ENCODE measurements at places on chromosomes 16 and 17.

DNA sequence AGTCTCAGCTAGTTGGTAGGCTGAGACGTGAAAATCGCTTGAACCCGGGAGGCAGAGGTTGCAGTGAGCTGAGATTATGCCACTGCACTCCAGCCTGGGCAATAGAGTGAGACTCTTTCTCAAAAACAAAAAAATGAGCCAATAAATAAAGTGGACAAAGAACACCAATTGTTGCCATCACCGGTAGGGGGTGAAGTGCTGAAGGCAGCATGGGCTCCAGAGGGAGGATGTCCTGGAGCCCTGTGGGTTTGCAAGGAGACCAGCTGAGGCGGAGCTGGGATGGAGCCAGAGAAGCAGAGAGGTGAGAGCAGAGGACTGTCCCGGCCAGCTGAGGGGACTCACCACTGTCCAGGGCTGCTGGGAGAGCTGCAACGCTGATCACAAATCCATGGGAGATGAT, 13.8 kb downstream of the CHST6 start:
- no peak for DNase-seq

GRCh38 chr17:65559461-65559803, 2.0 kb downstream of the AXIN2 start:
- DNase-seq: no peak

DNA sequence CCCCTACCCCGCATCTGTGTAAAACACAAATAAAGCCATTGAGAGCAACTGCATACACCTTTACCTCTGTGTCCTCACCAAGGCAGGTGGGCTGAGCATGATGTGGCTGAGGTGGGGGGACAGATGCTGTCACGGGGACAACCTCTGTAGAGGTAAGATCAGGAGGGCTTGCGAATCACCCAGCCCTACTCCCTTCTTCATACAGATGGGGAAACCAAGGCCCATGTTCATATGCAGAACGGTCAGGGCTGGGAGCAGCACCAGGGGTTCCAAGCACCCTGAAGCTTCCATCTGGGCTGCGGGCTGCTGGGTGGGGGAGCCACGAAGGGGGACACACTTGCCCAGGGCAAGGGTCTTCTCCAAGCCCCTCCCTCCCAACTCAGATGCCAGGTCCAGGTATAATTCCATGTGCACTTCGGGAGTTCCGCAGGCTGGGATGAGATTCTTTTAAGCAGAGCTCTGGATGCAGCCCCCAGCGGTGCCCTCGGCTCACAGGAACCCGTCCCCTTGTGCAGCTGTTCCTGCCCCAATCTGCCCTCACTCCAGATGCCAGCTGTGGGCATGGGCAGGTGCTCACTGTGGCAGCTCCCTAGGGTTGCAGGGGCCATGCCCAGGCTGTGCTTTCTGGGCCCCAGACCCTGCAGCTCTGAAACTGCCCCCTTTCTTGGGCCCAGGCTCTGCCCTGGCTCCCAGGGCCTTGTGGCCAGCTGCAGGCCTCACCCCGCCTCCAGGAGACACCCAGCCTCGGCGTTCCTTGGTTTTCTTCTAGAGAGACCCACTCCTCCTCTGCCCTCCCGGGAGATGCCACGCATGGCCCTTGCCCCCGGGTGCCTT, 9.6 kb downstream of the CTRB1 start:
- no peak for DNase-seq

GRCh38 chr17:17001874-17002520, 30.1 kb upstream of the TNFRSF13B start:
- no peak for DNase-seq

- no peak for DNase-seq
Measured at GRCh38 chr17:83137523-83137922, 58.1 kb downstream of the METRNL start.

- no peak for DNase-seq
Measured at GRCh38 chr16:30581457-30581856, 4.0 kb downstream of the ZNF785 start.

DNA sequence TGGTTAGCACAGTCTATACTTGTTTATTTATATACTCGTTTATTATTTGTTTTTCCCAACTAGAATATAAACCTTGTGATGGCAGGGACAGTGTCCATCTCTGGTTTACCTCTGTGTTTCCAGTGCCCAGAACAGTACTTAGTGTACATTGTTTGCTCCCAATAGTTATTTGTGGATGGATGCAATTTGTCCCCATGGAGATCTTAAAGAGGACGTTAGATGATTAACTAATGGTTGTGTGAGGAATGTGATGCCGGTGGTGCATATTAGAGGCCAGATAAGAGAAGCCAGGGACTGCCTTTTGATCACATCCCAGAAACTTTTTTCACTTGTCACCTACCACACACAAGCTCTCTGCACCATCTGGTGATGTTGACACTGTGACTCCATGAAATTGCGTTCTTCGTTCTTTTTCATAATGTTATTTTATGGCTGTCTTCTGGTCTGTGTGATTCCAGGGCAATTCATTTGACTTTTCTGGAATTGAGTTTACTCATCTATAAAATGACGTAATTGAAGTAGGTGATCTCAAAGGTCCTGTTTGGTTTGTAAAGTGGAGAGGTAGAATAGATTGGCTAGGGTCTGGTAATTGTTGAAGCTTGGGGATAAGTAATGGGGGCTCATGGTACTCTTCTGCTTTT, 1.2 kb downstream of the COX10 start:
- no peak for DNase-seq

DNA sequence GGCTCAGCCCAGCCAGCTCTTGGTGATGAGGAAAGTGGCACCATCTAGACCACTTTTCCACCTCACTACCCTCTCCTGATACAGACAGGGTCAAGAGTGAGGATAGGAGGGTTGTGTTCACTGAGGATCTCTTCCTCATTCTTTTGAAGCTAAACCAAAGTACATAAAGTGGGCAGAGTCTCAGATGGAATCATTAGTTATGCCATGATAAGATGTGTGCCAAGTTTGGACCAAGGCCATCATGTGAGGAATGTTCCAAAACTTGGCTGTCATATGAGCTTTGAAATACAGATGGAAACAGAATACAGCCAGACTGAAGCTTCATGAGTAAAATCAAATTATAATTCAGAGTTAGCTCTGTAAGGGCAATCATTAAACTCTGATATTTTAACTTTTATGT, 37.2 kb downstream of the ACSM1 start:
- DNase-seq: no peak
